ENCODE measurements at places on chromosomes 6 and 20.

DNA sequence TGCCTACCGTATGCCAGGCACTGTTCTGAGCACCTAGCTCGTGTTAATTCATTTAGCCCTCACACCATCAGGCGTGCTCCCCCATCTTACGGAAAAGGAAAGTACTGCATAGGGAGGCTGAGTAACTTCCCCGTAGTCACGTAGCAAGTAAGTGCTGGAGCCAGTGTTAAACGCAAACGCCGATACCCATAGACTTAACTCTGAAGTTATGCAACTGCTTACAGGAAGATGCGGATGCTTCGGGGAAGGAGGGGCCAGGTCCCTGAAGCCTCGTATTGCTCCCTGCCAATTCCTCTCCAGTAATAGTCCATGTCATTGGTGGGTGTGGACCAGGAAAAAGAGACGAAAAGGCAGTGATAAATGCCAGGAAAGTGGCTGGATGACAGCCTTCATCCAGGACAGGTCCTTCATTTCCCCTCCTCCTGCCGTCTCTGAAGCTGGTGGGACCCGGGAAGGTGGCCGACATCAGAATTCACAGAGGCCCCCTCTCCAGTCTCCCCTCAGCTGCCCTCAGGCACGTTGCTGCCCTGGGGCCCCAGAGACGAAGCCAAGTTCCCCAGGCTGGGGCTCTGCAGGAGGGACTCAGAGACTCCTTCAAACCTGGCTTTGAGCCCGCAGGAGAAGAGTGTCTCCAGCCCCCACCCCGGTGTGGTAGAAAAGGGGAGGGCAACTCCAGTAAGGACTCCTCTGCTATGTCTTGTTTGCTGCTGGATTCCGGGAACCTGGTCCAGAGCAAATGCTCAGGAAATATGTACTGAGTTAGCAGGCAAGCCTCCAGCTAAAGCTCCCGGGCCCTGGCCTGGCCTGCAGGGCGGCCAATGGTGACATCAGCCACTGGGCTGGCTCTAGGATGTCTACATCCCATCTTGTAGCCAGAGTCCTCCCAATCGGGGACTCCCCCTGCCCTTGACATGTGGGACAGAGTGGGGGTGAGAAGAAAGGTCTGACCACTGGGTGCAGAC lies 37.8 kb downstream of the RAB44 start:
- no peak for DNase-seq

GRCh38 chr6:139376017-139376330 lies 1.5 kb upstream of the CITED2 start:
- DNase-seq, result no peak

GRCh38 chr20:19975901-19976300 lies 41.3 kb upstream of the NAA20 start:
- DNase-seq, result no peak

DNA sequence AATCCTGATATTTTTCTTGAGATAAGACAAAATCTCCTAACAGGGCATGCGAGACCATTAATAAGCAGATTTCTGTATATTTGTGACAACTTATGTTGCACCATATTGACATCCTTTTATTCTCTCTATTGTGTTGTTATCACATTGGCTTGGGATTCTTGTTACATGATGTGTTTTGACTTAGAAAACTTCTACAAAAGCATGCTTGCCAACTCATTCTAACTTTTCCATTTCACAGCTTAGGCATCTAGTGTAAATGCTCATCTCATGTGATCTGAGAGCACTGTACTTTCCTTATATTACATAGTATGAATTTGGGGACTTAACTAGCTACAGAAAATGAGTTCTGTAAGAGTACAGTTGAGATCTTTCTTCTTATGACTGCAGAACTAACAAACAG lies 1040.7 kb upstream of the ADGRB3 start:
- no peak for DNase-seq

DNA sequence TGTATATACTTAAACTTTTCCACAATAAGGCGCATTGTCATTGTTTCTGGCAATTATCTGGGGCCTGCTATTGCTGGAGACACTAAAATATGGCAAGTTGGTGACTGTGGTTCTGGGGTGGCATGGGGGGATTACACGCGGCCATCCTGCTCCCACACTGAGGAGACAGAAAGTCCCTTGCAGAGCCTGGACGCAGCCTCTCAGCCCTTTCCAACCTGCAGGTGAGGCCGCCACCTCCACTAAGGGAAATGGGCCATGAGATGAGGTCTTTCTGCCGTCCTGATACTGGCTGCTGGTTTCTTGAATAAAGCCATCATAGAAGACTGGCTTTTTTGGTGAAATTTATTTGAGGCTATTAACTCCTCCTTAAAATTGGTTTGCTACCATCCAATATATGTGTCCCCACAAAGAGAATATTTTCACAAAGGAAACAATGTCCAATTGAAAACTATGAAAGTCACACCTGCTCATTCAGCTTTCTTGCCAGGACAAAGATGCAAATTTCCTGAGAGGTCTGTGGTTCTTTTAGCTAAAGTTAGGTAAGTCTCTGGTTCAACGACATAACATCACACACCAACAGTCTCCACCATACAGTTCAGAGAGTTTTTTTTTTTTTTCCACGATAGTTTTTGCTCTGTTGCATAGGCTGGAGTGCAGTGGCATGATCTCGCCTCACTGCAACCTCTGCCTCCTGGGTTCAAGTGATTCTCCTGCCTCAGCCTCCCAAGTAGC lies 13.0 kb downstream of the TXNDC5 start:
- no peak for DNase-seq

DNA sequence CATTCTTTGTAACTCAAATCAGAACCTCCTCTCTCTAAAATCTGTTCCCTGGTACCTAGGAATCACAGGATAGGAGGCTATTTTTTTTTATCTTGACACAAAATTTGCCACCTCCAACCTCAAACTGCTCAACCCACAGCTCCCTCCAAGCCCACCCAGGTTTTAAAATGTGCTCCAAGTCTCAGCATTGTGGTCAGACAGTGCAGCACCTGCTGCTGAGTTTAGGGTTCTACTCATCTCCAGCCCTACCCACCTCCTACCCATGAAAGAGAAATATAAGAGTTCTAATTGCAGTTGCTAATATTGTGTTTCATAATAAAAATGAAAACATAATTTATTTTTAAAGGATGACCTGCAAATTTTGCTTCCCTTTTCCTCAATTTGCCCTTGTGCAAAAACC lies 496.5 kb downstream of the MAFB start:
- DNase-seq, result no peak

- DNase-seq, result no peak
Measured at GRCh38 chr20:37365760-37366638, 20.1 kb downstream of the SRC start.

- DNase-seq, result no peak
Measured at GRCh38 chr6:105726902-105727655, 324.2 kb upstream of the PREP start.

DNA sequence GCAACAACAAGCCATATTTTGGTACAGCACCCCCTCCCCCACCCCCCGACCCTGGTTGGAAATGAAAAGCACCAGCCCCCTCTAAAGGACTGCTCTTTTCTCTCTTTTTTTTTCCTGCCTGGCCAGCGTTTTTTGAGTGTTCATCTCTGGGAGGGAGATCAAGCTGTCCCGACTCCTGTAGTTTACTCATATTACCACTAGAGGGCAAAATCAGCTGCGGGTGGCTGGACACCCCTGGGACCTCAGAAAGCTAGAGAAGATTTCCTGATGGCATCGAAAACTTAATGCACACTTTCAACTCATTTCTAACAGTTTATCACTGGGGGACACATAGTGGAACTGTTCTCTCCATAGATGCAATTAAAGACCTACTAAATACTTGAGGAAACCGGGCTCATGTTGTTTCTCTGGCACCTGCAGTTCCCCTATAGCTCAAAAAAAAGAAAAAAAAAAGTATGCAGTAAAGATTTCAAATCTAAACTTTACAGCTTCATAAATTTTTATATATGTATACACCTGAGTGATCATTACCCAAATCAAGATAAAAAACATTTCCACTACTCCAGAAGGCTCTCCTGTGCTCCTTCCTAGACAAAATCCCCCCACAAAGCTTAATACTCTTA lies 24.4 kb downstream of the CNBD2 start:
- DNase-seq, result peak; percentile 21

DNA sequence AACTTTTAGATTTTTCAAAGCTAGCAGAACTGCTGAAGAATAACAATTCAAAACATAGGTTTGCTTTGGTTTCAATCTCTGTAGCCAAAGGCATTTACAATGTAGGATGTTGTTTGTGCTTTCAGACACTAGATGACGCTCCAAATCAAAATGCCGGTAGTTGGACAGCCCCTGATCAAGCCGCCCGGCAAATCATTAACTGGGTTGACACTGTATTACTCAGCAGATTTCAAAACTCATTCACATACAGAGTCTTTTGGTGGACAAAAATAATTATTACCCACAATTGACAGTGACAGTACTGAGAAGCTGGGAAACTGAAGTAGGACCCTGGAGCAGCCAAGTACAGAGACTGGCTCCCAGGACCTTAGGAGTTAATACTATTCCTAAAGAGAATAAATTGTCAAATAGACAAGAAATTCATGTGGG lies 21.3 kb upstream of the HFE start:
- peak; percentile 36 for DNase-seq

GRCh38 chr6:34938268-34938667 lies 49.2 kb downstream of the ANKS1A start:
- DNase-seq, result no peak

GRCh38 chr6:16239798-16240123 lies 1.4 kb downstream of the GMPR start:
- DNase-seq, result no peak

DNA sequence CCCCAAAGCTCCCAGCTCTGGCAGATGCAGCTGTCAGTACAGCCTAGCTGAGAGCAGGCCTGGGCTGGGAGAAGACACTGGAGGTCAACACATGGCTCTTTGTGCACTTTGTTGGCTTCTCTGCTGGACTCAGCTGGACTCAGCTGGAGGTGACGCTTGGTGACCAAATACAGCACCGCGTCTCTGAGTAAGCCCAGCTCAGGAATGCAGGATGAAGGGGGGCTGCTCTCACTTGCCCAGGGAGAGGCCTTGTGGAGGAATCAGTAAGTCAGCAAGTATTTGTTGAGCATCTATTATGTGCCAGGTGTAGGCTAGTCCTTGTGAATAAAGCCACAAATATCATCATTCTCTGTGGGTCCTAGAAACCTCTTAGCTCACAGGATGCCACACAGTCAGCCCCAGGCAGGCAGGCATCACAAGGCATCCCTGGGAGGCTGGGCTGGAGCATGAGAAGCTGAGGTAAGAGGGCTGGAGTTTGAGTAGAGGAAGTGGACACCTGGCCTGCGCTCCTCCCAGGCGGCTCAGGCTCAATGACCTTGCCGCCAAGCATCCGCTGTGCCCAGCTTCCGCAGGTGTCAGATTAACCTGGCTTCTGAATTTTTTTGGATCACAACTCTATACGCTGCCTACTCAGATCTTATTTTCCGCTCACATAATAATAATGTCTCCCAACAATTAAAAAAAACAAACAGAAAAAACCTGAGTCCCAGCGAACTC lies 95.4 kb downstream of the TMEM170B start:
- DNase-seq, result no peak

Measured in activated CD4-positive, alpha-beta T cell treated with anti-CD3 and anti-CD28 coated beads, Interleukin-2, amount 50 U/mL, for 4 hours (primary cell).